Stimulated activated naive CD4-positive, alpha-beta T cell treated with Interleukin-2 at 50 U/mL for 16 hours (primary cell): ENCODE measurements at places on chromosomes 12 and 14.

GRCh38 chr12:41536813-41537490, 348.8 kb downstream of the PDZRN4 start:
- no peak for DNase-seq

- no peak for DNase-seq
These were observed 28.2 kb downstream of the SOX5 start for GRCh38 chr12:23921099-23921856.

- no peak for DNase-seq
These were observed 511.8 kb upstream of the FOXG1 start for GRCh38 chr14:28254768-28255167.

DNA sequence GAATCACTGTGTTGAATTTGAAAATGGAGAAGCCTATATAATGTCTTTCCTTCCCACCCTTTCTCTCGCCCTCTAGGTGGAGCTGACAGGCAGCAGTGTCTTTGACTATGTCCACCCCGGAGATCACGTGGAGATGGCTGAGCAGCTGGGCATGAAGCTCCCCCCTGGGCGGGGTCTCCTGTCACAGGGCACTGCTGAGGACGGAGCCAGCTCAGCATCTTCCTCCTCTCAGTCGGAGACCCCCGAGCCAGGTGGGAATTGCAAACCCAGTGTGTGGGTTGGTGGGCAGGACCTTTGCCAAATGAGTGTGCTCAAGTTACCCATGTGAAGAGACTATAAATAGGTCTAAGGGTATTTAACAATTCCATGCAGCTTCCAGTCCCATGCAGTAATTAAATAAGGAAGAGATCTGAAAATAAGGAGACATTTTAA, 274.7 kb downstream of the EGLN3 start:
- no peak for DNase-seq

GRCh38 chr12:100154474-100155247, 12.0 kb upstream of the BLTP3B start:
- DNase-seq: peak; percentile 62

DNA sequence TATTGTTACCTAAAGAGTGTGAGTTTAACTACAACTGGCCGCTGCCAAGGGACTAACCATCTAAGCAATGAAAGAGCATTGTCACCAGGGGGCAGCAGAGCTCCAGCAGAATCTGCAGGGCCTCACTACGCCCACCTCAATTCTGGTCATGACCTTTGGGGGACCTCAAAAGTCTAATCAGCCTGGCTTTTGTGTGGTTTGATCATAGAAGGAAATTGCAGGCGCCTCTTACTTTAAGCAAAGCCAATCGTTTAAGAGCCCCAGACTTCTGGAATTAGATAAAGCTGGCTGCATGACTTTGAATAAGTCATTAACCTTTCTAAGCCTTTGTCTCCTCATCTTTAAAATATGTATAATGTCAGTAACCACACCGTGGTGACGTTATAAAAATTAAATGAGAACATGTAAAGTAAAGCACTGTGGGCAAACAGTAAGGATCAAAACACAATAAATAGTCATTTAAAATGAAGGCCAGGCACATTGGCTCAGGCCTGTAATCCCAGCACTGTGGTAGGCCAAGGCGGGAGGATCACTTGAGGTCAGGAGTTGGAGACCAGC, 58.6 kb downstream of the TBX3 start:
- DNase-seq: no peak

DNA sequence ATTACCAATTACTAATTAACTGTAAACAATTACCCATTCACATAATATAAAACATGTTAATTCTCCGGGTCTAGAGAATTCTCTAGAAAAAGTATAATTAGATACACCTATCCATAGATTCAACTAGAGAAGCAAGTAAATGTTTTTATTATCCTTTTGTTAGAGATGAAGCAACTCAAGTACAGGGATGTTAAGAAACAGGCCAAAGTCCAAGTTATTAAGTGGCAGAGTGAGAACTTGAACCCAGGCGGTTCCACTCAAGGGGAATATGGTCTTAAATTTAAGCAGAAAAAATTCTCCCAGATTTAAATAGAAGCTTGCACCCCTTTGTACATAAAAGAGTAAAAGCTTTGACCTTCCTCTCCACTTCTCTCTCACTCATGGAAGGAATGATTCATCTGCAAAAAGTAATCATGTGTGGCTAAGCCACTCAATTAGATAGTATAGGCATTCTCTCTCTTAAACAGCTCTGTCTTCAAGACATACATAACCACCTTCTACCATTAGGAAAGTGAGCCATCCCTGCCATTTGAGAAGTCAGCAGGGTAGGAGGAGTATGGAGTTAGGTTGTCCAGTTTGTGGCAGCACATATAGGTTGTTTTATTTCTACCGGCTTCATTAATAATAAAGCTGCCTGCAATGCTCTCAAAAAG, 34.1 kb downstream of the ERGIC2 start:
- DNase-seq: no peak

- no peak for DNase-seq
These were observed 953.6 kb downstream of the SLC6A15 start for GRCh38 chr12:83958997-83959396.

DNA sequence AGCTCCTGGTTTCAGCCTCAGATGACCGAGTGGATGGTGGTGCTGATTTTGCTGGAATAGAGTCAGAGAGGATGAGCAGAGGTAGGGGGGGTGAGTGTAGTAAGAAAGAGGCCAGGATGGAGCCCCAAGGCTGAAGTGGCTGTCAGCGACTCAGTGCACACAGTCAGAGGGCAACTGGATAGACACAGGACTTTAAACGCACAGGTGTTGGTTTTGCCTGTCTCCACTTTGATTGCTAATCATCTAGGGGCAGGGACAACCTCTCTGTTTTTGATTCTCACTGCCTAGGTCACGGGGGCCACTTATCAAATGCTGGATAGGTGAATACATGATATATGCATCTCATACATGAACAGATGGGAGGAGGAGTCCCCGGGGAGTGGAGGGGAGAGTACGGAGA, 99.5 kb downstream of the EGLN3 start:
- no peak for DNase-seq

GRCh38 chr12:124625867-124626675, 58.7 kb upstream of the NCOR2 start:
- no peak for DNase-seq

DNA sequence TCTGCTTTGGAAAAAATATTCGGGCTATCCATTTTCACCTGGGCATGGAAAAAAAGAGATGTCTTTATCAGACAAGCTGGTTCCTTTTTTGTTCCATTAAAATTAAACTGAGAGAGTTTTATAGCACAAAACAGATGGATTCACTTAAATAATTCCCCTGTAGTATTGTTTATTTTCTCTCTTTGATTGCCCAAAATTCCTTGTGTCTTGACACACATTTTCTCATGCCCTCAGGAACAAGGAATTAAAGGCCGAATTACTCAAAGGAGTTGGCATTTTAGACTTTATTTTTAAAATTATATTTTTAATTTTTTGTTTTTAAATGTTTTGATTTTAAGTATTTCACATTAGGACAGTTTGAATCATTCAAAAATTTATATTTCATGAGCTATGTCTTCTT, 69.6 kb upstream of the SLCO1C1 start:
- DNase-seq: no peak

GRCh38 chr12:76341436-76342030, 6.7 kb downstream of the BBS10 start:
- no peak for DNase-seq

DNA sequence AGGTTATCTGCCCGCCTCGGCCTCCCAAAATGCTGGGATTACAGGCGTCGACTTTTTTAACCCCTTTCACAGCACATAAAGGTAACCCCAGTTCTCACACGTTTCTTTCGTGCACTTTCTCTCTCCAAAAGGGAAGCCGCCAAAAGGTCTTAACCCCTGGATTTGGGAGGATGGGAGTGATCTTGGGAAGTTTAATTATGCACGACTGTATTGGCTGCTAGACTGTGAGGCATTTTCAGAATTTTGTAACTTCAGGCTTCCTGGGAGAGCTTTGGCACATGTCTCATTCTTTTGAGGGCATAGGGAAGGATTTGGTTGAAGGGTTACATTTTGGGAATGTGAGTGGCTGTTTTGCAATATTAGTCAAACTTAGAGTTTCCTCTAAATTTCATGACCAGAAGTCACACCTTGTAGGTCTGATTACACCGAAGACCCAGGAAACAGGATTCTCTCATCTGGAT, 1.4 kb upstream of the SMARCC2 start:
- no peak for DNase-seq

- no peak for DNase-seq
These were observed 10.9 kb upstream of the SALL2 start for GRCh38 chr14:21537090-21537424.

GRCh38 chr14:56358275-56358674, 221.3 kb upstream of the TMEM260 start:
- DNase-seq: no peak

DNA sequence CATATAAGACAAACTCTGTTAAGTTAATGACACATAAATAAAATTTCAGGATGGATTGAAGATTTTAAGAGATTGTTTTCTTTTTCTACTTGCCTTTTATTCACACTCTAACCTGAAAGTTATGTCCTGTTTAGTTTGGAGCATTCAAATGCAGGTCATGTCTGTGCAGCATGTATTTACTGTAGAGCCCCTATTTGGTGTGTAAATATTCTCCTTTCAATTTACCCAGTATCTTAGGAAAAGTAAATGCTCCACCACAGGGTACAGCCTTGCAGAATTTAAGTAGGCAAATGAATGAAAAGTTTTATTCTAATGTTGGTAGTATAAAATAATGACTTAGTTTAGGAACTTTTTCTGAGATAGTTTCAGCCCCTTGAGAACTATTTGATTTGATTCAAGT, 6.2 kb upstream of the DCN start:
- DNase-seq: no peak

DNA sequence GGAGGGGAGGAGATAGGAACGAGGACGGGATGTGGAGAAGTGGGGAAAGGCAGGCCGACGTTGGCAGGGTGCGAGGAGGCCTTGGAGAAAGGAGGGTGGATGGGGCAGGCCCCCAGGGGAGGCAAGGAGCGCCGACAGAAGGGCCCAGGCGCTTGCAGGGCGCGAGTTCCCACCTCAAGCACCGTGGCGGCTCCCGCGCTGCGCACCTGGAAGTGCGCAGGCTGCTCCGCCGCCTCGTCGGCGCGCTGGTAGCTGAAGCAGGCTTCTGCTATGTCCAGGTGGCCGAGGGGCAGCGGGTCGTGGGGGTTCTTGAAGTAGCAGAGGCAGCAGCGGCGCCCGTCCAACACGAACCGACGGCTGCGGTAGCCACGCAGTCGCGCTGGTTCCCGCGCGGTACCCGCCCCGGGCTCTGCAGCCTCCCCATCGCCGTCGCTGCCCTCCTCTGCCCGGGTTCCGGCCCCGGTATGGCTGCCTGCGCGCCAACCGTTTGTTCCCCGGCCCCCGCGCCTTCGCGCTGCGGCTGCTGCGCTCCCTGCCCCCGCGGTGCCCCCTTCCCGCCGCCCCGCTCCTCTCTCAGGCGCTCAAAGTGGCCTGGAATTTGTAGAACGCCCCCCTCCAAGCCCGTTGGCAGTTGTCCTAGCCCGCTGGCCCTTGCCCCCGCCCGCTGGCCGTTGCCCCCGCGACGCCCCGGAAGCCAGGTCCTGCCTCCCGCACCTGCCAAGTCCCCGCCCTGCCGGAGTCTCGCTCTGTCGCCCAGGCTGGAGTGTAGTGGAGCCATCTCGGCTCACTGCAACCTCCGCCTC, 1.1 kb upstream of the ACTR6 start:
- DNase-seq: peak; percentile 78

DNA sequence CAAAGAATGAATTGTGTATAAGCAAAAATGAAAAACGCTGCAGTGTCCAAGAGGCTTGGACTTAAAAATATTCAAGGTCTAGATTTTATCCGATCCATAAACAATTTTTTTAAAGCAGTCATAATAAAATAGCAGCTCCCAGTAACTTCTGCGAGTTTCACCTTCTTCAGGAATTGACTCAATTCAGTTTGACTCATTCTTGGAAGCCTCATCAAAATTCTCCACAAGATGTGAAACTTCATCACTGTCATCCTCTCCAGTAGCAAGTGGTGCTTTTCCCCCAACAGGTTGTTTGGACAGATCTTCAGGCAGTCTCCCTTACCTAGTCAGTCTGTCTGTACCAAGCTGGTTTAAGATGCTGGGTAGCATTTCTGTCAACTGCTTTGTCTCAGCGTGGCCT, 93.5 kb upstream of the FOXG1 start:
- DNase-seq: no peak

DNA sequence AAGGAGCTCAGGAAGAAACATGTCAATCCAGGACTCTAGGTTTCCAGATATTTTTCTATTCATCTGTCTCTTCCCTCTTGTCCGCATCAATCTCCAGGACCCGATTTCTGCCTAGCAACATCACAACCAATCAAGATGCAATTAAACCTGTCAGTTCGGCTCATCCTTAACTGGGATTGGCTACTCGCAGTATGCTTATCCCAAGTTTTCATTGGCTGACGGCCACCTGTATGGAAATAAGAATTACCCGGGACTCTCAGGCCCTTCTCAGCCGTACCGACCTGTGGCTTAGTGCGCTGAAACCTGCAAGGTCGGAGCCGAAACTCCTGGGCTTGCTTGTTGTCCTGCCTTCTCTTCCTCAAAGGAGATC, 20.4 kb upstream of the ATP5MC2 start:
- DNase-seq: no peak

DNA sequence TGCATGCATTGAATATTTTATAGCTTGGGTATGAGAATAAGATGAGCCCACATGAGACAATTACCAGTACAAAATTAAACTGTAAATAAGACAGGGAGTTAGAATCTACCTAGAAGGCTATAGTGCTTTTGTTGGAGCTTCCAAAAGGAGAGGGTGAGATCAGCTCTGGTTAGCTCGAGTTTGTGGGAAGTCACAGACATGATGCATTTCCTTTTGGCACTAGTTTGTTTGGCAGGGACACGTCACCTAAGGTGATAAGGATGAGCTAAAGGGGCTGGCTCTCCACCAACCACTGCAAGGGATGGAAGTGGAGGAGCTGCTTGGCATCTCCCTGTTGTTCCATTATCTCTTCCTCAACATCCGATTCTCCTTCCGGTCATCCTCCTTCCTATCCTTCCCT, 48.5 kb upstream of the CPM start:
- no peak for DNase-seq

DNA sequence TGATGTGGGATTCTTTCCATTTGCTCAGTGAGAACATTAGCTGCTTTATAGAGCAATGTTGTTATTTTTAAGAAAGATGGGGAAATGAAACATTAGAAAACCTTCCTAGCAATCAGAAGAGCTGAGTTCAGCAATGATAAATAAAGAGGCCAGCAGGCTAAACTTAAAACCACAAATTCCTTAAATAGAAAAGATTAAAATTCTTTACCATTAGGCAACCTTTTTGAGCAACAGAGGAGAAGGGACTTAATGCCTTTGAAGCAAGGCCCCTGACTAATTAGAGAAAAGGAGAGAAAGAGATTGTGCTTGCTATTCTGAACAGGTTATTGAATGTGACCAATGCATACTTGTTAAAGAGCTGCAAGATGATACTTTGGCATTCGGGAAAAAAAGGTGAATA, 160.8 kb upstream of the LMO3 start:
- no peak for DNase-seq
